ENCODE measurements at places on chromosomes 3 and 15.

DNA sequence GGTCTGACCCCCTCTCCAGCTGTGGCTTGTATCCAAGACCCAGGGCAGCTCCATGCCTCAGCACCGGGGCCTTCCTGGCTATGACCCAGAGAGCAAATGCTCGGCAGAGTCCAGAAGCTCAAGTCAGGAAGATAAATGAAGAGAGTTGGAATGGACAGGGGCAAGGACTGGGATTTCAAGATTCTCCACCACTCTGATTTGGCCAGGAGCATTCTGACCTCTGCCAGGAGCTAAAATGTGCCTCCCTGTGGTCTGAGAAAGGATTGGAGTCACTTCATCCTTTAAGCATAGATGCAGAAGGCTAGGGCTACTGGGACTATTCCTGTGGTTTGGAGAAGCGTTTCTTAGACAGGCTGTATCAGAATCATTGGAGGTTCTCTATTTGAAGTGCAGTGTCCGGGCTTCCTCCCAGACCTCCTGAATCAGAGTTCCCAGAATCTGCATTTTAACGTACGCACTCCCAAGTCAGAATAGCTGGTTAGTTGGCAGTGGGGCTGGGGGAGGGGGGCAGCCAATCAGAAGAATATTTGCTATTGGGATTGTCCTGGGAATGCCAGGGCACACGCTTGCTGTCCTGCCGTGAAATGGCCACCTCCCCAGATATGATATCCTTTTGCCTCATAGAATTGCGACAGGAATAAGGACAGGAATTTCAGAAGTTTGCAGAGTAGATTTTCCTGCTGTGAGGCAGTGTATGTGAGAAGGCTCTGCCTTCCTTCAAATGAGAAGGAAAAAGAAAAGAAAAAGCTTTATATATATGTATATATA lies 57.4 kb downstream of the HRH1 start:
- DNase-seq: no peak

- DNase-seq: no peak
Observed at GRCh38 chr3:23438657-23439056, 235.5 kb downstream of the UBE2E2 start.

- no peak for DNase-seq
Observed at GRCh38 chr3:135895734-135896121, 69.8 kb upstream of the PPP2R3A start.

GRCh38 chr3:167835953-167836352 lies 100.4 kb downstream of the SERPINI1 start:
- no peak for DNase-seq

DNA sequence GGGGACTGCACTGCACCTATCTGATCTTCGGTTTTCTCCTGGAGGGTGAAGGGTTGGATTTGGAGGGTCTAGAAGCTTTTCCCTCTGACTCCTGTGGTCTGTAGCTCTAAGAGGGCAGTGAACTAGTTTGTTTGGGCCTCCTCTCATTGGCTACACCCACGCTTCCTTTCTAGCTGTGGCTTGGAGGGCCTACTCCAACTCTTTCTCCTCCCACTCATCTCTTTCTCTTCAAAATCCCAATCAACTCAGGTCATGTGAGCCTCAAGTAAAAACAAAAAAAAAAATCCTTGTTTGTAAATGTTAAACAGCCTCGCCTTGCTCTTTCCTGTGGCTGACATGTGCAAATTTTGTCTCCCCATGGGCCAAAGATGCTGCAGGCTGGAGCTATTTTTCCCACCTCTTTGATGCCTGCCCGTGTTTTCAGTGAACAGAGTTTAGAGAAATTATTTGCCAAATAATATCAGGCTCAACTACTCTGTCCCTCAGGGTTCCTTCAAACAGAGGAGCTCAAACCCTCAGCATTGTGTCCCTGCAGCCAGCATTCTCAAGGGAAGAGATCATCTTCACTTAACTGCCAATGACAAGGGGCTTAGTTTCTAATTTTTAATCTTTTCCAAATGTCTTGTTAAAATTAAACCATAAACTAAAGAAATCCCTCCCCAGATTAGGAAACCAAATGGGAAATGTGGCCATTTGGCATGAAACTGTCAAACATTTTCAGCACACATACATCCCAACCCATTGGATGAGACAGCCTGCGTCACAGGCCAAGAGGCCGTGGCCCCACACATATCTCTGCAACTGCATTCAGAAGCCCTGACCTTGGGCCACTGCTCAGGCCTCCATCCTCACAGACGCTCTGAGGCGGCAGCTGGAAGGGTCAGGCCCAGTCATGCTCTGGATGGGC lies 114.8 kb upstream of the THBS1 start:
- no peak for DNase-seq

DNA sequence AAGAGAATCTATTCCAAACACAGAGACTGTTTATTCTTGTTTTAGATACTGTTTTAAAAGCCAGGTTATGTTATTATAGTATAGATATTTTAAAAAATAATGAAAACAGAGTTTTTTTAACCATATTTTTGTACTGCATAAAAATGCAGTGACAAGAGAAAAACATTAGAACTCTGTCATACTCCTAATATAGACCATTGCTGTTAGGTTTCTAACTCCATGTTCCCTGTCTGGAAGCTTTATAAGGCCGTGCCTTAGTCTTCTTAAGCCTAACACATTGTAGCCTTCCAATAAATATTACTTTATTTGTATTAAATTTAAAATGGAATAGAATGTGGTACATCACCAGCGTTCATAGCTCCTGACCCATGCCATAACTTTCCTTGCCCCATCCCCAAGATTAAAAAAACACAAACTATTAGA lies 53.2 kb downstream of the MBNL1 start:
- no peak for DNase-seq
